H1 (cell line): ENCODE measurements at places on chromosomes 2 and 18.
A peak's percentile ranks its signal among the peaks of the same experiment; 100 is the strongest.

- H3K27me3 ChIP-seq: no peaks in the 10 kb centered on the region
- no peaks in the 10 kb centered on the region for H3K36me3 ChIP-seq
- no peak overlapping the region for H3K27ac ChIP-seq
- H3K4me1 ChIP-seq: no peaks in the 10 kb centered on the region
- DNase-seq: no peak
These were observed 14.3 kb downstream of the MAP3K2 start for GRCh38 chr2:127373362-127374083.

DNA sequence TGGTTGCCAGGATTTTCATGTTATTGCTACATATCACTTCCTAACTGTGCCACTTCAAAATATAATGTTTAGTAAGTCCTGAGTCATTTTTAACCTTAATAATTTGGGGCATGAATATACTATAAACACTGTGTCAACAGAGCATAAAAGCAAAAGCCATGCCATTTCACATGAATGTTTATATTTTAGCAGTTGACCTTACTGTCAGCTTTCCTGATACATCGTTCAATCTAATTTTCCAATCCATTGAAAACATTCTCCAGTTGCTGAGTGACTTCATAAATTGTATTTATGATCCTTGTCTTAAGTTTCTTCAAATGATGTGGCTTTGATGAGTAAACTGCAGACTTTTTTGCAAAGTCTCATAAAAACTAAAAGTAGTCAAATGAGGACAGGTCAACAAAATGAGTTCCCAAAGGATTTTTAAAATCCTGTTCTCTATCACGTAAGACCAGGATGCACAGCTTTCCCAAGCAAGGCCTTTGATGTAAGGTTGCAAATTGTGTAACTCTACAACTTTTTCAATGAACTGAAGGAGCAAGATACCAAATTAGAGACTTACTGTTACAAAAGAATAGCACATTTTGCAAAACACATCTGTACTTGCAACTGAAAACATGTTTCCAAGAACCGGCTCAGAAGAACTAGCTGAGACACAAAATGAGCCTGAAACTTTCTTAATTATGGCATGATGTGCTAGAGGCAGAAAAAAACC, 117.7 kb downstream of the SATB2 start:
- no peak for DNase-seq
- no peak overlapping the region for H3K27ac ChIP-seq
- no peaks in the 10 kb centered on the region for H3K36me3 ChIP-seq
- H3K4me1 ChIP-seq: no peaks in the 10 kb centered on the region
- no peaks in the 10 kb centered on the region for H3K27me3 ChIP-seq

- H3K27ac ChIP-seq: no peak overlapping the region
- H3K4me3 ChIP-seq: no peak overlapping the region
- H3K4me1 ChIP-seq: no peaks in the 10 kb centered on the region
- no peak for DNase-seq
- H3K27me3 ChIP-seq: no peaks in the 10 kb centered on the region
These were observed 84.6 kb downstream of the SP3 start for GRCh38 chr2:173880561-173880960.

DNA sequence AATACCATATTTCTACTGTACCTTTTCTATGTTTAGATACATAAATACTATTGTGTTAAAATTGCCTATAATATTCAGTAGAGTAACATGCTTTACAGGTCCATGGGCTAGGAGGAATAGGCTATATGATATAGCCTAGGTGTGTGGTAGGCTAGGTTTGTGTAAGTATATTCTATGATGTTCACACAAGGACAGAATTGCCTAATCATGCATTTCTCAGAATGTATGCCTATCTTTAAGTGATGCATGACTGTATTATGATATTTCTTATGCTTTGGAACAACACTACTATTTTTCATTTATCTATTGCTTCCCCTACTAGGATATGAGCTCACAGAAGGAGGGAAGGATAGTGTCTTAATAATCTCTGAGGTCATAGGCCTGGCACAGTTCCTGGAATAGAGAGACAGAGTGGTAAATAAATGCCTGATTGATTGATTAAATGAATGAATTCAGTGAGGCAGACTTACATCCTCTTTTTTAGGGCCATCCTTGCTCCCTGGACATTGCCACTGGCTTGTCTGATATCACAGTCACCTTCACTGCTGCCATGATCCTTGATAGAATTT, 121.0 kb downstream of the MYO3B start:
- H3K27ac ChIP-seq: no peak overlapping the region
- H3K4me1 ChIP-seq: no peaks in the 10 kb centered on the region
- DNase-seq: no peak
- no peaks in the 10 kb centered on the region for H3K27me3 ChIP-seq
- no peak overlapping the region for H3K4me3 ChIP-seq

- no peak overlapping the region for H3K4me3 ChIP-seq
- no peak for DNase-seq
- no peak overlapping the region for H3K27ac ChIP-seq
These were observed 30.8 kb downstream of the FBXO48 start for GRCh38 chr2:68436270-68436669.

DNA sequence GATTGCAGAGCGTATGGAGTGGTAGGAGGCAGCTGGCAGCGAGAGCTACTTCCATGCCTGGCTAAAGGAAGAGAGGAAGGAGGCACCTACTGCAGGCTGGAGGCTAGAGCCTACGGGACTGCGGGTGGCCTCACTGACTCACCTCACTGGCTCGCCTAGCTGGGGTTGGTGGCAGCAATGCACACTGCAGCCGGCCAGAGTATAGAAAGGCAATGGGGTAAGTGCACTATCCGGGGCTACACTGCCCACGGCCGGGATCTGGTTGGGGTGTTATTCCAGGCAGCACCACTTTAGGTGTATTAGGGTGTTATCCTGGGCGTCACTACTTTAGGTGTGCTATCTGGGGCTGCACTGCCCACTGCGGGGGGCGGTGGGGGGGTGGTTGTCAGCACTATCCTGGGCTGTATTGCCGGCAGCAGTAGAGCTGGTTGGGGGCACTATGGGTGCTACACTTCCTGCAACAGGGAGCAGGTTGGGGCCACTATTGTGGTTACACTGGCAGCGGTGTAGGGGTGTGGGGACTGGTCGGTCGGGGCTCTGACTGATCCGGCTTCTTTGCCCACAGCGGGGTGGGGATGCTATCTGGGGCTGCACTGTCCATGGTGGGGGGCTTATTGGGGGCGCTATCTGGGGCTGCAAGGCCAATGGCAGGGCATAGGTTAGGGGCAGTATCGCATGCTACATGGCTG, 33.3 kb upstream of the ANKRD62 start:
- H3K27ac ChIP-seq: no peak overlapping the region
- H3K4me3 ChIP-seq: no peak overlapping the region
- no peaks in the 10 kb centered on the region for H3K27me3 ChIP-seq
- no peaks in the 10 kb centered on the region for H3K4me1 ChIP-seq

GRCh38 chr2:129738799-129739198, 240.7 kb upstream of the RAB6C start:
- no peaks in the 10 kb centered on the region for H3K4me1 ChIP-seq
- H3K27ac ChIP-seq: no peak overlapping the region
- no peaks in the 10 kb centered on the region for H3K27me3 ChIP-seq
- DNase-seq: no peak
- H3K36me3 ChIP-seq: no peaks in the 10 kb centered on the region

DNA sequence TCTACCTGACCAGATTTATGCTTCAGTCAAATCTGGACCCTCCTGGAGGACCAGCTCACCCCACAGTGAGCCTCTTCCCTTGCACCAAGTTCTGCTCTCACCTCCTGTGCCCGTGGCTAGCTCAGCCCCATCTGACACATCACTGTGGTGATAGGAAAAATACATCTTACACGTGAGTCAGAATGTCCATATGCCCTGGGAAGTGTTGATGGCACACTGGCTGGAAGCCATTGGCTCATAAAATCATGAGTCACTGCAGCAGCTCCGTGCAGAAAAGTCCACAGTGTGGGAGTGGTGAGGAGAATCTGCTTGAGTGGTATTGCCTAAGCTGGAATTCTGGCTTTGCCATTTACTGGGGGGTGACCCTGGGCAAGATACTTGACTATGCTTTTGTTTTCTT, 42.6 kb upstream of the RAPGEF4 start:
- H3K27me3 ChIP-seq: no peaks in the 10 kb centered on the region
- H3K4me3 ChIP-seq: no peak overlapping the region
- H3K36me3 ChIP-seq: no peaks in the 10 kb centered on the region

DNA sequence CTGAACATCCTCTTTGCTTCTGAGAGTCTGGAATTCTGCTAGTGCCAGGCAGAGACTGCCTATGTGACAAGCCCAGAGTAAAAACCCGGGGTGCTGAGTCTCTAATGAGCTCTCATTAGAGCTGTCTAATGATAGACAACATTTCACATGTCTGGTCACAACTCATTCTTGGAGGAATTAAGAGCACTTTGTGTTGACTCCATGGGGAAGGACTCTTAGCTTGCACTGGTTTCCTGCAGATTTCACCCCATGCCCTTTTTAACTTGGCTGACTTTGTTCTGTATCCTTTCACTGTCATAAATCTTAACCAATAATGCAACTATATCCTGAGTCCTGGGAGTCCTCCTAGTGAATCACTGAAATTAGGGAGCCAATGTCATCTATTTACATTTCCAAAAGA, 33.5 kb downstream of the FBXO15 start:
- no peak overlapping the region for H3K27ac ChIP-seq
- no peaks in the 10 kb centered on the region for H3K36me3 ChIP-seq
- no peaks in the 10 kb centered on the region for H3K27me3 ChIP-seq
- no peak for DNase-seq
- H3K4me3 ChIP-seq: no peak overlapping the region

GRCh38 chr2:102190430-102191107, 3.7 kb downstream of the IL1RL2 start:
- H3K36me3 ChIP-seq: no peaks in the 10 kb centered on the region
- no peak for DNase-seq
- peaks cover 13% of the 10 kb centered on the region for H3K27me3 ChIP-seq

GRCh38 chr18:13973061-13973575, 57.8 kb upstream of the MC2R start:
- DNase-seq: no peak
- H3K27me3 ChIP-seq: no peaks in the 10 kb centered on the region
- no peak overlapping the region for H3K27ac ChIP-seq
- no peaks in the 10 kb centered on the region for H3K4me1 ChIP-seq
- no peak overlapping the region for H3K4me3 ChIP-seq

DNA sequence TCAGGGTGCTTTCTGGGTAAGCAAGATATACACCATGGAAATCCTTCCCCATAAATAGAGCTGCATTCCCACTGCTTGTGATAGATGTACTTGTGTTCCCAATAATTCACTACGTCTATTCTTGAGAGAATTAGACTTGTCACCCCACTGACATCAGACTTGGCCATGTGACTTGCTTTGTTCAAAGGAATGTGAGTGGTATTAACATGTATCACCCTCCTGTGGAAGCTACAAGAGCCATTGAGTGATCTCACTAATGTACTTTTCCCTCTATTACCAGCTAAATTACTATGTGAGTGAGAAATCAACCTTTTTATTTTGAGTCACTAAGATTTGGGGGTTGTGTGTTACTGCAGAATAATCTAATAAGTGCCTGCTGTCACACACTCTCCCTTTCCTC, 176.0 kb downstream of the CCDC178 start:
- no peaks in the 10 kb centered on the region for H3K36me3 ChIP-seq
- no peak overlapping the region for H3K4me3 ChIP-seq
- H3K4me1 ChIP-seq: no peaks in the 10 kb centered on the region
- H3K27me3 ChIP-seq: no peaks in the 10 kb centered on the region

DNA sequence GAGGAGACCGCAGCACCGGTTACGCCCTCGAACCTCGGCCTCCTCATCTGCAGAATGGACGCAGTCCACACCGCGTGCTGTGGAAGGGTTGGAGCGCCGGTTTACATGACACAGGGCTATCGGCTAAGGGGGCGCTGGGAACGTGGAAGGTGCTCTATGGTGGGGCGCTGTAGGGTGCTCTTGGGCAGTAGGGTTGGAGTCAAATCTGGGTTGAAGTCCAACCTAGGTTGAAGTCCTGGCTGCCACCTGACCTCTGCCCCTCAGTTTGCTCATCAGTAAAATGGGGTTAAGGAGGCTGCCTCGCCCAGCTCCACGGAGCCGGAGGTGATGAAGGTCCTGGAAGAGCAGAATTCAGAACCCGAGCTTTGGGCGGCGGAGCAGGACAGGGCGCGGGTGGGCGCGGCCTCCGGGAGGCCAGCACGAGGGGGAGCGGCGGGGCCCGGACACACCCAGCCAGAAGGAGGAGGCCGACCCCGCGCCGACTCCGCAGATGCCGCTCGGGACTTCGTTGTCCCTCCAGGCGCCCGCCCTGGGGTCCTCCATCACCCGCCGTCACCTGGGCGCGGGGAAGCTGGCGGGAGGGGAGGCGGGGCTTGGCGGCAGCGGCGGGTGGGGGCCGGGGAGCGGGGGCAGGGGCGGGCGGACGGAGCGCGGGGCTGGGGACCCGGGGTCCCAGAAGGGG, 558 bp upstream of the GAREM2 start:
- H3K27me3 ChIP-seq: no peaks in the 10 kb centered on the region
- H3K4me1 ChIP-seq: peaks cover 4% of the 10 kb centered on the region; the same call in 1 of the 2 replicates
- no peak for DNase-seq
- H3K36me3 ChIP-seq: no peaks in the 10 kb centered on the region
- H3K4me3 ChIP-seq: peak overlapping the region; percentile 74

- no peak overlapping the region for H3K4me3 ChIP-seq
- no peaks in the 10 kb centered on the region for H3K27me3 ChIP-seq
- DNase-seq: no peak
- H3K36me3 ChIP-seq: no peaks in the 10 kb centered on the region
- H3K27ac ChIP-seq: no peak overlapping the region
These were observed 298.9 kb downstream of the EIPR1 start for GRCh38 chr2:3078684-3079083.

GRCh38 chr2:177172034-177172880, 40.3 kb upstream of the HNRNPA3 start:
- no peak for DNase-seq
- H3K36me3 ChIP-seq: no peaks in the 10 kb centered on the region
- H3K27ac ChIP-seq: no peak overlapping the region
- no peak overlapping the region for H3K4me3 ChIP-seq
- H3K4me1 ChIP-seq: no peaks in the 10 kb centered on the region

- H3K4me1 ChIP-seq: no peaks in the 10 kb centered on the region
- H3K27ac ChIP-seq: no peak within 1 kb of the TSS
- no peaks in the 10 kb centered on the region for H3K36me3 ChIP-seq
- H3K27me3 ChIP-seq: no peaks in the 10 kb centered on the region
- DNase-seq: no peak
These were observed at the start of gene KLHL30 for GRCh38 chr2:238138331-238139195. Gene KLHL30, plus strand, starts transcription at chr2:238138668. Its CDS starts 2,087 bp downstream, at chr2:238140755.

DNA sequence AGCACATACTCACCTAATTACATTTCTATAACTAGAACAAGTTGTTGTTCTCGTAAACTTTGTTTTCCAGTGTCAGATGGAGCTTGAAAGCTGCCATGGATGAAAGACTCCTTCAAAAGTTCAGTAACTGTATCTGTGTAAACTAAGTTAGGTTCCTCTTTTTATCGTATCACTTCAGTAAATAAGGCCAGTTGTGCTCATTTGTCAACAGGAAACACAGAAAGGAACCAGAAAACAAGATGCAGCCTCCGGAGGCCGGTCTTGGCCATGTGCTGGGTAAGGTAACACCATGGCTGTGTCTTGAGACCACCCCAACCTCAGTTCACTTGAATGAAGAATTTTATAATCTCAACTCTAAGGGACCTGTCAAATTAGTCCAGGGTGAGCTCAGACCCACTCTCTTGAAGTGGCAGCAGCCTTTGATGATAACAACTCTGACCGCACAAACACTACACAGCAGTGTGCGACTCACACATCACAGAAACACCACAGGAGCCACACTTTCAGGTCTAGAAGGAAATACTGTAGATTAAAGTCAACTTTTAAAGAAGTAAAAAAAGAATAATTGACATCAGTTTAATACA, 213.8 kb downstream of the AFF3 start:
- H3K36me3 ChIP-seq: no peaks in the 10 kb centered on the region
- H3K27me3 ChIP-seq: no peaks in the 10 kb centered on the region
- no peak overlapping the region for H3K27ac ChIP-seq
- no peak overlapping the region for H3K4me3 ChIP-seq
